ENCODE measurements at places on chromosomes 1 and 21. TPM values are rescaled to one million over a fixed set of nuclear protein-coding genes. Genes with fewer than 3 reads are reported as not detected.

OR10Z1 gene
- not detected for total RNA-seq

TRAF5 gene
- 22.0 TPM for total RNA-seq

DNA sequence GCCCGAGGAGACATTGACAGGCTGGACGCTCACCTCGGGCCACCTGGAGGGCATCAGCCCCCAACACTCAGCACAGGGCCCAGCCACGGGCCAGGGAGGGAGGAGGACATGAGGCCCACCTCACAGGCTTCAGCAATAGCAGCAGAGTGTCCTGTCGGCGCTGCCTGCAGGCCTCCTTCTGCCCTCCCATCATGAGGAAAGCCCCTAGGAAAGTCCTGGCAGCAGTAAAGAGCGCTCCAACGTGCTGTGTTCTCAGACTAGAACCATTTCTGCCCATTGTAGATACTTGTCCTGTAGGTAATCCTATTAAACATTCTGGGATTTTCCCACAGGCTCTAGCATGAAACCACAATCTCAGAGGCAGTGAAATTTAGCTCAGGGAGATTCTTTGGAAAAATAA lies 62.0 kb upstream of the GALNT2 start:
- H3K27ac ChIP-seq, result no peak overlapping the region
- DNase-seq, result no peak
- no peaks in the 10 kb centered on the region for H3K27me3 ChIP-seq
- H3K4me1 ChIP-seq, result peaks cover 26% of the 10 kb centered on the region
- no peak overlapping the region for H3K4me3 ChIP-seq

GRCh38 chr1:32622205-32622604 lies 28.1 kb downstream of the ZBTB8OS start:
- H3K36me3 ChIP-seq, result peaks cover 39% of the 10 kb centered on the region
- H3K4me1 ChIP-seq, result no peaks in the 10 kb centered on the region
- no peak for DNase-seq
- H3K4me3 ChIP-seq, result no peak overlapping the region
- H3K27me3 ChIP-seq, result no peaks in the 10 kb centered on the region

DNA sequence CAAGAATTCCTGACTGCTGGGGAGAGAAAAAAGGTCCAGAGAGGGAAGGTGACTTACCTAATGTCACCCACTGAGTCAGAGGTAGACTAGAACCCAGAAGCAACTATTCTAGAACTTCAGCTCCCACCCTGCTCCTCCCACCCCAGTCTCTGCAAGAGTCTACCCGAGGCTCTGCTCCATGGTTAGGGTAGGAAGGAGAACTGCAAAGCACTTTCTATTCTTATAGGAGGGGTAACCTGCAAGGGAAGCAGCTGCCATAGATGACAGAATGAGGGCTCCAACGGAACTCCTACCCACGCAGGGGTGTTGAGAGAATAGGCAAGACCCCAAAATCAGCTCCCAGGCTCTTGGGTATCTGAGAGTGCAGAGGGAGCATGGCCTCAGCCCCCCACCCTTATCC lies 4.3 kb downstream of the SLC9A1 start:
- H3K36me3 ChIP-seq, result no peaks in the 10 kb centered on the region
- no peak for DNase-seq
- no peak overlapping the region for H3K27ac ChIP-seq
- H3K4me1 ChIP-seq, result peaks cover 72% of the 10 kb centered on the region

GRCh38 chr1:233566886-233567285 lies 47.0 kb upstream of the KCNK1 start:
- H3K27ac ChIP-seq, result no peak overlapping the region
- no peak for DNase-seq
- H3K27me3 ChIP-seq, result no peaks in the 10 kb centered on the region
- H3K4me3 ChIP-seq, result no peak overlapping the region
- H3K4me1 ChIP-seq, result no peaks in the 10 kb centered on the region

DNA sequence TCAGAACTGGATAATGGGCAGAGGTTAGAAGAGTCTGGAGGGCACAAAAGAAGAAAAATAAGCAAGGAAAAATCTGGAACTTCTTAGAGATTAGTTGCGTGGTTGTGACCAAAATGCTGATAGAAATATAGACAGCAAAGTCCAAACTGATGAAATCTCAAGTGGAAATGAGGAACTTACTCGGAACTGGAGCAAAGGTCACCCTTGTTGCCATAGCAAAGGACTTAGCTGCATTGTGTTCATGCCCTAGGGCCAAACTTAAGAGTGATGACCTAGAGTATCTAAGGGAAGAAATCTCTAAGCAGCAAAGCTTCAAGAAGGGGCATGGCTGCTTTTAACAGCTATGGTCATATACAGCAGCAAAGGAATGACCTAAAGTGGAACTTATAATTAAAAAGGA lies 180.0 kb downstream of the TTLL7 start:
- no peaks in the 10 kb centered on the region for H3K27me3 ChIP-seq
- H3K4me1 ChIP-seq, result peaks cover 6% of the 10 kb centered on the region
- H3K4me3 ChIP-seq, result no peak overlapping the region

DNA sequence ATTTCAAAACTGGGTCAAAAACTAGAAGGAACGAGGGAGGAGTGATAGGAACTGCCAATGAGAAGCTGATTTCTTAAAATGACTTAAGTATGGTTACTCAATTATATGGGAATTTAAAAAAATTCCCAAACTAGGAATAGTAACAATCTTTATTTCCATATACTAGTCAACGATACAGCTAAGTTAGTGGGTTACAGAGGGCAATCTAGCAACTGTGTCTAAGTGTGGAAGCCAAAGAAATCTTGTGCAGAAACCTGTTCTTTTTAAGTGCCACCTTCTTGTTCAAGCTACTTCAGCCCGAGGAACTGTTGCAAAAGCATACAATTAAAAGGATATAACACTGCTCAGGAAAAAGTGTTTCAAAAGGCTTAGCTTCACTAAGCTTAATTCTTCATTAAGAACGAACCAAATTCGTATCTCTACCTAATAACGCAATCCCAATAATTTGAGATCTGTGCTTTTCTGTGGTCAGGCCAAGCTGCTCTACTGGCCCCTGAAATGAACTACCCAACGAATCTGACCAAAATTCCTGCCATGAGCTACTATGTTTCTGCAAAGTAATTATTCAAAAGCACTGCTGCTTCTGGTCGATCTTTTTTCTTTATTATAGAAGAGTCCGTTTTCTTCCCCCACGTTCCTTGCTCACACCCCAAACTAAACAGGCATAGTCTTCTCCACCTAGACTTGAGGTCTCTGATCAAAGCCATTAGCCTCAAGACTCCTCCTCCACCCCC lies 1.8 kb downstream of the USP24 start:
- DNase-seq, result no peak
- no peaks in the 10 kb centered on the region for H3K36me3 ChIP-seq
- H3K4me3 ChIP-seq, result peak overlapping the region; percentile 94
